ENCODE measurements at places on chromosomes 1 and 21. TPM values are rescaled to one million over a fixed set of nuclear protein-coding genes. Genes with fewer than 3 reads are reported as not detected.

The CATSPERE gene
- 0.77 TPM for total RNA-seq

The DMRTA2 gene
- total RNA-seq: 0.09 TPM

The CTSE gene
- not detected for total RNA-seq

The HUNK gene
- under 0.01 TPM for total RNA-seq

The ADORA1 gene
- 24.5 TPM for total RNA-seq

The BEST4 gene
- 0.26 TPM for total RNA-seq

The RYR2 gene
- not detected for total RNA-seq

The RIPK4 gene
- not detected for total RNA-seq

The CTXND2 gene
- total RNA-seq: not detected

The C8A gene
- total RNA-seq: not detected

The GRHL3 gene
- total RNA-seq: not detected

The KRTAP19-2 gene
- total RNA-seq: not detected

The ALPL gene
- under 0.01 TPM for total RNA-seq

The WNT3A gene
- not detected for total RNA-seq

The ST6GALNAC3 gene
- total RNA-seq: 0.47 TPM

The LAMC2 gene
- total RNA-seq: 8.5 TPM

The FAM167B gene
- 0.47 TPM for total RNA-seq

The PBX1 gene
- 77.5 TPM for total RNA-seq

The MSH4 gene
- total RNA-seq: 0.52 TPM

The CSF3R gene
- under 0.01 TPM for total RNA-seq

The CCSAP gene
- 2.1 TPM for total RNA-seq

The FNBP1L gene
- 14.8 TPM for total RNA-seq

The RAB42 gene
- total RNA-seq: 3.6 TPM

The SNRPE gene
- 54.7 TPM for total RNA-seq

The LYPD8 gene
- not detected for total RNA-seq

The OR10Z1 gene
- not detected for total RNA-seq

The SDC3 gene
- 16.1 TPM for total RNA-seq

The SHISAL2A gene
- not detected for total RNA-seq

The RAB7B gene
- 13.6 TPM for total RNA-seq

The EPHA10 gene
- total RNA-seq: under 0.01 TPM
